NCI-H2081 treated with DMSO at 0.1 percent for 48 hours (cell line): ENCODE measurements at places on chromosomes 7 and 10.
A peak's percentile ranks its signal among the peaks of the same experiment; 100 is the strongest.

- DNase-seq = no peak
These were observed 24.8 kb downstream of the NPTX2 start for GRCh38 chr7:98641646-98642500.

DNA sequence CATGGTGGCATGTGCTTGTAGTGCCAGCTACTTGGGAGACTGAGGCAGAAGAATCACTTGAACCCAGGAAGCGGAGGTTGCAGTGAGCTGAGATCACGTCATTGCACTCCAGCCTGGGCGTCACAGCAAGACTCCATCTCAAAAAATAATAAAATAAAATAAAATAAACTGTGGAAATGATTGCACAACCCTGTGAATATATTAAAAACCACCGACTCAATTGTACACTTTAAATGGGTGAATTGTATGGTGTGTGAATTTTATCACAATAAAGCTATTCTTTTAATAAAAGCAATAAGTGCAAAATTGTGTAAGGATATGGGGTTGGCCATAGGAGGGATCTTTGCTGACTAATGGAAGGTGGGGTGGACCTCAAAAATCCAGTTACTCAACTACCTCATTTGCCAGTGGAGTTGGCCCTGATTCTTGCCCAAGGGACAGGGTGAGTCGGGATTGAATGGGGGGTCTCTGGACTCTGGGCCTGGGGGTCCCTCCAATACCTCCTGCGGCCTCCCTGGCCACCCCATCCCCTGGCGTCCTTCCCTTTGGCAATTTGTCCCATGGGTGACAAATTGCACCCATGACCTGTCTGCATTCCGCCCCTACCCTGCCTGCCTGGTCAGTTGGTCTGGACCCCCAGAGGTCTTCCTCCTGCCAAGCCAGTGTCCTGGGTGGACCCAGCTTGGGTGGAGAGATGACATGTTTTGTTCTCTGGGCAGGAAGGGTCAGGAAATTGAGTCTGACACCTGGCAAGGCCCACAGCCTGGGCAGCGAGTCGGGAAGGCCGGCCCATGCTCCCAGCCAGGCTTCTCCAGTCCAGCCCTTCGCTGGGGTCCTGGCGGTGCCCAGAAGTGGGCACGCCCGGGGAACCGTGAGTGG, 61.7 kb upstream of the ELN start:
- DNase-seq = no peak

GRCh38 chr10:48249763-48250351, 24.6 kb downstream of the FRMPD2 start:
- DNase-seq = no peak

DNA sequence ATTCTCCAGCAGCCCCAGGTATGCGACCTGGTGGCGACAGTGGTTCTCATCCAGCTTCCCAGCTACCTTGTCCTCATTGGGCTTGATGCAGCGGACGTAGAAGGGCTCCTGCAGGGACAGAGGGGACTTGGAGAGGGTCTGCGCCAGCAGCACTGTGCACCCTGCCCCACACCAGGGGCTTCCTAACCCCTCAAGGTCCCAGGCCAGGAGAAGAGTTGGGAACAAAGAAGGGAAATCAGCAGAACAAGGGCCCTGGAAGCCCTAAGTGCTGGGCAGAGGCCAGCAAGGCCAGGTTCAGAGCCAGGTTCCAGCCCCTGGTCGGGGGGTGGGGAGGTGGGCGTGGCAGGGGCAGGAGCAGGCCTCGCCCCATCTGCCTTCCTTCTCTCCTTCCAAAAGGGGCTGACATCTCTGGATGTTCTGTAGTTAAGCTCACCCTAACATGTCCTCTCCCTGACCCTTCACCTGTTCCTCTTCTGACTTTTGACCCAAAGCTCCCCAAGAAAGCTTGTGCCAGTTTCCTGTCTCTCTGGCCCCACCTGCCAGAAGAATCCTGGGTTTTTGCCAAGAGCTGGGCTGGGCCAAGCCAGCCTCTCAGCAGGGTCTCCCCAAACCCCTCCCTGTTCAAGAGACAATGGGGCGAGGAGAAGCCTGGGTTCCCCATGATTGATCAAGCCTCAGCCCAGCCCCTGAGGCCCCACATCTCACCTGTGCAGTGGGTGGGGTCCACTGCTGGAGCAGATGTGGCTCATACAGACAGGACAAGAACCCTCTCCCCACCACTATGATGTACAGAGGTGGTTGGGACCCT, 11.9 kb downstream of the MYO1G start:
- no peak for DNase-seq

GRCh38 chr7:120256344-120257070, 16.5 kb upstream of the KCND2 start:
- DNase-seq = no peak

DNA sequence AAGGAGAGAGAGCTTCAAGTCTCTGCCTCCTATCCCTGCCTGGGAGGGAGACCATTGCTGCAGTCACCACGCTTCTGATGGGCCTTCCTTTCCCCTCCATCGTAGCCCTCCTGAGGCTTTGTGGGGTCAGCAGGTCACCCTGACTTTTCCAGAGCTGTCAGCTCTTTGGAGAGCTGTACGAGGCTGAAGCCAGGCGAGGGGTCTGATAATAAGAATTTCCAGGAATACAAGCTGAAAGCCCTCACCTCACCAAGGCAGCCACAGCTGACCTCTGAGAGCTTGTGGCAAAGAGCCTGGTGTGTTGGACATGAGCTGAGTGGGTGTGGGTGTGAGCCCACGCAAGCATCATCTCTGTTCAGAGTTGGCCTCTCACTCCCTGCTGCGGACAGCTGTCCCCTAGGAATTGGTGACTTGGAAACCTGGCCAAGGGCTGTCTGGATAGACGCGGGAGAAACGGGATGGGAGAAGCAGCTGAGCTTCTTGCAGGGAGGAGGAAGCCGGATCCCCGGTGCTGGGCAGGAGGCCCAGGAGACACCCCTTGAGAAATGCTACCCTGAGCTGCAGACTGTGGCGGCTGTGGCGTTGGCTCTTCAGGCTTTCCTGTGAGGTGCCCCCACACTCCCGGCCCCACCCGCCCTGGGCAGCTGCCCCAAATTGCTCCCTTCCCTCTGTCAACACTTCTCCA, 122.1 kb upstream of the BTBD16 start:
- no peak for DNase-seq

DNA sequence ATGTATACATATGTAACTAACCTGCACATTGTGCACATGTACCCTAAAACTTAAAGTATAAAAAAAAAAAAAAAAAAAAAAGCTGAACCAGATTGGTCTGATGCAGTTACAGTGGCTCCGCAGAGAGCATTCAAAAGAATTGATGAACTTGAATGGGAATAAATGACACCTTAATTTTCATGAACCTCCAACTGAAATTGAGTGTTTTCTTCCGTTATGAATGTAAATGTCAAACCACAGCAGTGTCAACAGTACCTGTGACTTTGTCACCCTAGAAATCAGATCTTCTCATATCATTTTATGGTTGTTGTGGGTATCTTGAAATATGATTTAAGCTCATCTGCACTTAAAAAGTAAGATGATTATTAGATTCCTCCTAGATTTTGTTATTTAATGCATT, 32.7 kb upstream of the SRGN start:
- no peak for DNase-seq

GRCh38 chr7:150410680-150411346, 31.7 kb downstream of the ZNF775 start:
- DNase-seq = no peak

- DNase-seq = no peak
These were observed 16.0 kb downstream of the GIMAP5 start for GRCh38 chr7:150753239-150753638.

GRCh38 chr10:95482501-95483233, 78.5 kb downstream of the SORBS1 start:
- DNase-seq = no peak

- no peak for DNase-seq
These were observed 175.4 kb upstream of the AHR start for GRCh38 chr7:17123020-17123419.

GRCh38 chr10:78865538-78865875, 203.3 kb upstream of the ZMIZ1 start:
- DNase-seq = no peak

- no peak for DNase-seq
These were observed 58.9 kb upstream of the SEMA3C start for GRCh38 chr7:80977751-80978150.

DNA sequence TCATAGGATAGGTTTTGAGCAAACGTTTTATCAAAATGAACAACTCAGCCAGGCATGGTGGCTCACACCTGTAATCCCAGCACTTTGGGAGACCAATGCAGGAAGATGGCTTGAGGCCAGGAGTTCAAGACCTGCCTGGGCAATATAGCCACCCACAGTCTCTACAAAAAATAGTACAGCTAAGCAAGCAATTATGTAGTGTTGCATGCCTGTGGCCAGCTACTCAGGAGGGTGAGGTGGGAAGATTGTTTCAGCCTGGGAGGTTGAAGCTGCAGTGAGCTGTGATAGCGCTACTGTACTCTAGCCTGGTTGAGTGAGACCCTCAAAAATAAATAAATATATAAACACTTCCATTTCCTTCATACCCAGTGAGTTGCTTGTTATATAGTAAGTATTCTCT, 67.1 kb downstream of the LSMEM1 start:
- no peak for DNase-seq

DNA sequence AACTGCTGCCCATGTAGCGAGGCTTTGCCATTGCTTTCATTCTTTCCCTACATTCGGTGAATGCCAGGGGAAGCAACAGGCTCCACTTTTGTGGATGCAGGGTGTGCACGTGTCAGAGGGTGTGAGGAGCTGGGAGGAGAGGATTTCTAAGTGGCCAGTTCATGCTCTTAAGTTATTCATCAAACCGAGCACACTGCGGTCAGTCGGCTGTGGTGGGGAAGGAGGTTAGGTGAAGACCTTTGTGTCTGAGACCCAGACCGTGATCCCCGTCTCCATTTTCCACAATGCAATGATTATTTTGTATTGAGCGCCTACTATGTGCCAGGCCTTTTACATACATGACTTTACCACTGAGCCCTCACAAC, 438.6 kb upstream of the GALNT17 start:
- DNase-seq = no peak

- DNase-seq = no peak
These were observed 82.0 kb downstream of the GLRX3 start for GRCh38 chr10:130218181-130218641.

DNA sequence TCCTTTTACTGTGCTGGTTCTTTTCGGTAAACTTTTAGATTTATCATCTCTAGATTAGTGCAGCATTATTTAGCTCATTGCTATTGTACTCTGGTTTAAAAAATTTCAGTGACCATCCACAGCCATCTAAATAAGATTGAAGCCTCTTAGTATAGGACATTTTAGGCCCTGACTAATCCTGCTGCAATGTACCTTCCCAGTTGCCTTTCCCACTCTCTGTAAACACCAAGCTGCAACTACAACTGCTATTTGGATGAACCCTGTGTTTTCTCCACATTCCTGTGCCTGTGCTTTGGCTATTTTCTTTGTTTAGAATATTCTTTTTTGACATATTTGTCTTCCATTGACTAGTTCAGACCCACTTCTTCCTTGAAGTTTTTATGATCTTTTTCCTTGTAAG, 314.6 kb downstream of the AUTS2 start:
- no peak for DNase-seq

- no peak for DNase-seq
These were observed 540.7 kb downstream of the GATA3 start for GRCh38 chr10:8595140-8595539.

- DNase-seq = no peak
These were observed 255.7 kb downstream of the TNS3 start for GRCh38 chr7:47326220-47326619.

GRCh38 chr10:72257051-72257892, 16.5 kb upstream of the DDIT4 start:
- DNase-seq = no peak

DNA sequence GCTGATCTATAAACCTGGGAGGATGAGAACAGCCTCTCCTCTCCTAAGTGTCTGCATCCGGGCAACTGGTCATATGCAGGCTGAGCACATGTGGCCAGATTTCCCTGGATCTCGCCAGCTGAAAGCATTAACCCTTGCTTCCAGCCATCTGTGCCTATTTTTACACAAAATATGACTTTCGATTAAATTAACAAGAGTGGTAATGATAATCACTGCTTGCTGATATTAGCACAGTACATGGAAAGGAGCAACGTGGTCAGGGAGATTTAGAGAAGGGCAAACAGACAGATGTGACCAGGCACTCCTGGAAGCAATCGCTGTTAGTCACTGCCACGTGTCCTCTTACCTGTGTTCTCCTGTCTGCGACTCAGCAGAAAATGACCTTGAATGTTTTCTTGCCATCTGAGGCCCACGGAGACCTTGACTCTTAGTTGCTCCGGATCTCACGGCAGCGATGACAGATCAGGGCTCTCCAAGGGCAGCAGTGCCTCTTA, 59.5 kb upstream of the NPTX2 start:
- DNase-seq = no peak

GRCh38 chr7:95540366-95540765, 54.6 kb downstream of the ASB4 start:
- DNase-seq = no peak

GRCh38 chr7:13981070-13981469, 8.4 kb downstream of the ETV1 start:
- peak; percentile 77 for DNase-seq

DNA sequence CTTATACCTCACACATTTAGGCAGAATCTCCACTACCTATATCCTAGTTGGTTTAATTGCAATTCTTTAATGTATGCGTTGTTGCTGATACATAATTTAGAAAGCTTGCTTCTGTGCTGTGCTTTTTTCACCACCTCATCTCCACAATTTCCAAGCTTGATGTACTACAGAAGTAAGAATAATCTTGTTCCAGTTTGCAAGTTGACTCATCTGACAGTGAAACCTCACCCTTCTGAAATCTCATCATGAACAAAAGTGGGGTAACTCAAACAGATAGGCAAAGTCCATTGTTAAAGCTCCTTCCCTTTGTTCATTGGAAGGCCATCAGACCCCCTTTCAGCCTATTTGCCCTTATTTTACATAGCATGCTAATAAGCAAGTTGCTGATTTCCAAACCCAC, 13.6 kb downstream of the EIF4EBP2 start:
- DNase-seq = no peak

GRCh38 chr7:131223151-131223550, 104.5 kb upstream of the MKLN1 start:
- DNase-seq = no peak

DNA sequence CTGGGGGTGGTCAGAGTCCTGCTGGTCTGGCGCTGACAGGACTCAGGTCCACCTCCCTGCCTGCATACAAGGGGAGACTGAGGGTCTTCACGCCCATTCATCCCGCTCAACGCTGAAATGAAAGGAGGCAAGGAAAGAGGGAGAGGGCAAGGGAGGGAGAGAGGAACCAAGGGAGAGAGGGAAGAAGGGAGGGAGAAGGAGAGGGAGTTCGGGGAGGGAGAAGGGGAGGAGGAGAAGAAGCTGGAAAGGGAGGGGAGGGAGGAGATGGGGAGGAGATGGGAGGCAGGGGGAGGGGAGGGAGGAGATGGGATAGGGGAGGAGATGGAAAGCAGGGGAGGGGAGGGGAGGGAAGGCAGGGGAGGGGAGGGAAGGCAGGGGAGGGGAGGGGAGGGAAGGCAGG, 69.4 kb upstream of the INPP5A start:
- DNase-seq = no peak
